Activated CD8-positive, alpha-beta memory T cell treated with anti-CD3 and anti-CD28 coated beads for 1 hour (primary cell): ENCODE measurements at places on chromosomes 11 and 22.

GRCh38 chr11:131880316-131880715 is 509.9 kb downstream of the NTM start:
- no peak for DNase-seq

DNA sequence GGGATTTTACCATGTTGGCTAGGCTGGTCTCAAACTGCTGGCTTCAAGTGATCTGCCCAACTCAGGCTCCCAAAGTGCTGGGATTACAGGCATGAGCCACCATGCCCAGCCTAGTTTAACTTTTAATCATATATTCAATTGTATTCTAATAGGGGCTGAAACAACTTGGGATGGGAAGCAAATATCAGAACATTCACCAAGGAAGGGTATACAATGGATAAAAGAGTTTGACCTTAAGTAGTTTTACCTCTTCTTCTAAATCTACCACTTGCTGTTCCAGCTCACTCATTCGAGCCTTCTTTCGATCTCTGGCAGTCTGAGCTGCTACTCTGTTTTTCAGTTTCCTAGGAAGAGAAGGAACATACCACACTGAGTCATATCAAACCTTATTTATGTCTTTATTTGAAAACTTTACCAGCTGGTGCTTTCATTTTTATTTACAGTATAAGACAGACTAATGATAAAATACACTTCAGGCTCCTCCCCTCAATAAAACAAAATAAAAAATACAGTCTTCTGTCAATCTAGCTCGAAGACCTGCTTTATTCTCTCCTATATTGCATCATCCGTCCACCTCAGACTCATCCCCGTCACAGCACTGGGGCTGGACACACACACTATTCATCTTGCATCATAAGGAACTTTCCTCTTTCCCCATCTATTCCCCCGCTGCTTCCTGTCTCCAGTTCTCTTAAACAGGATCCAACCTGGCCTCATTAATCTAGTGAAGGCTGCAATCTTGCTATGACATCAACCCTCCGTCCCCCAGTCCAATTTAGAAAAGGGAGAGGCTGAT is 1.4 kb downstream of the XBP1 start:
- no peak for DNase-seq

DNA sequence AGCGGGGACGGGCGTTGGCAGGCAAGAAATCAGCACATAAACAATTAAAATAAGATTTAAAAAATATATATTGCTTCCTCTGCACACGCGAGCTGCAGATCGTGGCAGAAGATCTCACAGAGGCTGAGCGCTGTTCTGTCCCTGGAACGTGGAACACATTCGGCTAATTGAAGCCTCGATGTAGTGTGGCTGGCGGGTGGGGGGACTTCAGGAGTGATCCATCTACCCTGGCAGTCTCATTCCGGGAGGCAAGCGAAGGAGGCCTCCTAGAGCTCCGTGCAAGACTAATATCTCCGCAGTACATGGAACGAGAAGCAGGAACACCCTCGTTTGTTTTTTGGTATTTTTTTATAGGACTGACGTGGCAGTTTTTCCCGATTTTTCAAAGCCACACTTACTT is 402.4 kb downstream of the MN1 start:
- DNase-seq, result no peak

DNA sequence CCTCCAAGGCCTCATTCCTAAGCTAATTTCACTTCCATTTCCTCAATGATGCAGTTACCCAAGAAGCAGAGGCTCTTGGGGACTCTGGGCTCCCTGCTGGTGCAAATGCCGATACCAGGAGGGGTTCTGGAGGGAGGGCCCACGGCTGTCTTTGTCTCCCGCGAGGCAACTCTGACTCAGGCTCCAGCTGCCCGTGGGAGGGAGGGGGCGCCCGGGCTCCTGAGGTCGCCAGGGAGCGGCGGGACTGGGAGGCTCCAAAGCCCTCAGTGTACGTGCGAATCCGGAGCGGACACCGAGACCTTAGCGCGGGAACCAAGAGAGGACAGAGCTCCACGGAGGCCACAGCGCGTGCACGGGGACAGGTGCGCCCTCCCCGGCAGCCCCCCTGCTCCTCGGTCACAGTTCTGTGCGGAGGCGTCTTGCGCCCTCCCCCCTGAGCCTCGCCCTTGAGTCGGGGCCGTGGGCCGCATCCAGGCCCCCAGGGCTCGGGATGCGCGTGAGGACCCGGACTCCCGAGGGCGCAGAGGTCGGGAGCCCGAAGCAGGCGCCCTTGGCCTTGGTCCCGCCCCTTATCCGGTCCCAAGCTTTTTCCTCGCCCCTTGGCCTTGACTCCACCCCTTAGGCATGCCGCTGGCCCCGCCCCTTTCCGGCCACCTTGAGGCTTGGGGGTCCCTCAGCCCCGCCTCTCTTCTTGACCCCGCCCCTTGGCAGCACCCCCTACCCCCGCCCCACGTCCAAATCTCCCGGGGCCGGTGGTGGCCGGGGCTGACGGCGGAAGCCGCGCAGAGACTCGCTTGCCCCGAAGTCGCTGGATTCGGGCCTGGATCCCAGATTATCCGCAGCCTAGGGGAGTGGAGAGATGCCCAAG is 4.7 kb upstream of the SHISA8 start:
- DNase-seq, result no peak

- DNase-seq, result no peak
Measured at GRCh38 chr22:31346733-31347250, 646 bp upstream of the PATZ1 start.

- DNase-seq, result no peak
Measured at GRCh38 chr11:73810637-73811036, 23.0 kb downstream of the MRPL48 start.

GRCh38 chr11:17353821-17354600 is 2.4 kb downstream of the NCR3LG1 start:
- no peak for DNase-seq
